Trophoblast cell (in vitro differentiated cells and primary cell): ENCODE measurements at places on chromosomes 3 and 15.

GRCh38 chr3:53023072-53023823 lies 22.6 kb downstream of the SFMBT1 start:
- DNase-seq, result no peak

DNA sequence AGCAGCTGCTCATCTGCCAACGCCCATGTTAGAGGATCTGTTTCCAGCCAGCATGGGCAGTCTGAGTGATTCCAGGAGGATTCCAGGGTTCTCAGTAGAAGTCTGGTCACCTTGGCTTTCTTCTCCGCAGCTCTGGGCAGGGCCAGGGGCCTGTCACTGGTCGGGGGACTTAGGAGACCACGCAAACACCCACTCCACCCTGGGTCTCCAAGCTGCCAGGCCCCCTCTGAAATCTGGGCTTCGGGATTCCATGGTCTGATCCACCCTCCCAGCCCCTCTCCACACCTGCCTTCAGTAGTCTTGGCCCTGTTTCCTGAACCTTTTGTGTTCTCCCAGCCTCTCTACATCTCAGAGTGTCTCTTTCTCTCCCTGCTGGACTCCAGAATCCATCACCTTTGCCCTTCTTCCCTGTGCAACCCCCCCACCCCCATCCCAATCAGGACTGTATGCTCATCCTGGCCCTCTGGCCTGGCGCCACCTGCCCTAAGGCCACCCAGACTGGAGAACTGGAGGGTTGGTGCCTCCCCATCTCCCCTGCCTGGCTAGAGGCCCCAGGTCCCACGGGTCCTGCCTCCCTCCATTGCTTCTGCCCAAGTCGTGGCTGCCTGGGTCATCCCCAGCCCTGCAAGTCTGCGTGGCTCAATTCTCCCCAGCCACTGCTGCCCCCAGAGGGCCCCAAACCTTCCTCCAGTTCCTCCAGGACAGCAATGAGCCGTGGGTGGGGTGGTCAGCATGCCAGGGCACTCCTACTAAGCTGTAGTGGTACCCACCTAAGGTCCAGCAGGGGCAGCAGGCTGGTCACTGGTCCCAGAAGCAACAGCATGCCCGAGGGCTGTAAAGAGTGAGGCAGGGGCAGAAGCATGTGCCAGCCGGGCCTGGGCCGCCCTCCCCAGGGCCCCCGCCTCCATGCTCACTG lies 102.8 kb downstream of the TBC1D2B start:
- DNase-seq, result no peak

DNA sequence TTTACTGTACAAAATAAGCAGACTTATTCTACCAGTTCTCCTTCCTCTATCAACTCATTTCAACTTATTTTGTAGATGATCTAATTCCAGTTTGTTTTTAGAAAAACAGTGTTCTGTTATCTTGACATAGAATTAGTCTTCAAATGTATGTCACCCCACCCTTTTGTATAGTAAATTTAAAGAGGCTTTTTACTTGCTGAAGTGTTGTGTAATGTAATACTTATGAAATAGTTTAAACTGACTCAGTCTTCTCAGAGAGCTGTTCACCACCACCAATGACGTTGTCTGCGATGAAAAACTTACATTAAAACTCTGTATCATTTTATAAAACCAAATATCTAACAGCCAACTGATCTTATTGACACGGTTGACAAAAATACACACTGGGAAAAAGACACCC lies 82.9 kb downstream of the RAP2B start:
- DNase-seq, result no peak

DNA sequence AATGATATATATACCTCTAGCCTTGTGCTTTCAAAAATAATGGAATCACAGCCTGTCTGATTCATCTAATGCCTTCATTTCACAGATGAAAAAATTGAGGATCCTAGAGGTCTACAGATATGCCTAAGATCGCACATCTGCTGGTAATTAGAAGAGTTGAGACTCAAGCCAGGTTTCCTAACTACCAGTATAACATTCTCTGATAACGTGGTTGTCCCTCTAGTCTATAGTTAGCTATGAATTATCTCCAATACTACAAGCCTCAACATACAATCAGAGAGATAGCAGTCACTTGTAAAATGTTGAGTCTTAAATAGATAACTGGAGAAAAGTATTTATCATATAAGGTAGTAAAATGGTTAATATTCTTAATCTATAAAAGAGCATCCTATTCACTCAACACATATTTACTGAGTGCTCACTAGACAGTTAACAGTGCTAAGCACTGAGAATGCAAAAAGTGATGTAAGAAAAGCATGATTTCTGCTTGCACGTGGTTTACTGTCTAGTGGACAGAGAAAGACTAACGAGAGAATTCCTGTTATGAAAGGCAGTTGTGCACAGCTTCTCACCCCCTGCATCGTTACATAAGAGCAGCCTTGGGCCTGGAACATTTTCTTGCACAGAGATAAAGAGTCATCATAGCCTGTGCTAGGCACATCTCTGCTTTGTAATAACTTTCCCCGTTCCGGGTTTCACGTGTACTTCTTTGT lies 4.9 kb upstream of the ENTPD3 start:
- peak; percentile 18 for DNase-seq

DNA sequence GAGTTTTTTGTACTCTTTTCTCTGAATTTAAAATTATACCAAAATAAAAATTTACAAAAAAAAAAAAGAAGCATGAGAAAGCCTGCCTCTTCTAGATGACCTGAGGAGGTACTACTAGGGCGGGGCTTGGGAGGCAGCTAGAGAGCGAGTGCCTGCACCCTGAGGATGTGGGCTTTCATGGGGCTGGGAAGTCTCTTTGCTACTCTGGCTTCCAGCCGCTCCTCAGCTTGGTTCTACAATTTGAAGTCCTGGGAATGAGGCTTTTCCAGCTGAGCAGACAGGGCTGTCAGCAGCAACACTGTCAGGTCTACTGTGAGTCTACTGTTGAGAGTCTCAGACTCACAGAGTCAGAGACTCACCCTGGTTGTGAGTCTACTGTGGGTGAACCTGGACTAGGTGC lies 8.2 kb upstream of the PSTPIP1 start:
- no peak for DNase-seq
